ENCODE measurements at places on chromosomes 7 and 10. TPM values are rescaled to one million over a fixed set of nuclear protein-coding genes. Genes with fewer than 3 reads are reported as not detected.

UPK3B gene
- not detected for total RNA-seq

LHPP gene
- total RNA-seq: 23.1 TPM

- H3K27me3 ChIP-seq: no peaks in the 10 kb centered on the region
- no peak overlapping the region for H3K4me3 ChIP-seq
- H3K27ac ChIP-seq: no peak overlapping the region
- no peaks in the 10 kb centered on the region for H3K36me3 ChIP-seq
- DNase-seq: no peak
- no peaks in the 10 kb centered on the region for H3K4me1 ChIP-seq
Observed at GRCh38 chr10:63765126-63765525, 243.9 kb downstream of the REEP3 start.

CDK14 gene
- total RNA-seq: 7.4 TPM

RBM20 gene
- total RNA-seq: 10.5 TPM

DNA sequence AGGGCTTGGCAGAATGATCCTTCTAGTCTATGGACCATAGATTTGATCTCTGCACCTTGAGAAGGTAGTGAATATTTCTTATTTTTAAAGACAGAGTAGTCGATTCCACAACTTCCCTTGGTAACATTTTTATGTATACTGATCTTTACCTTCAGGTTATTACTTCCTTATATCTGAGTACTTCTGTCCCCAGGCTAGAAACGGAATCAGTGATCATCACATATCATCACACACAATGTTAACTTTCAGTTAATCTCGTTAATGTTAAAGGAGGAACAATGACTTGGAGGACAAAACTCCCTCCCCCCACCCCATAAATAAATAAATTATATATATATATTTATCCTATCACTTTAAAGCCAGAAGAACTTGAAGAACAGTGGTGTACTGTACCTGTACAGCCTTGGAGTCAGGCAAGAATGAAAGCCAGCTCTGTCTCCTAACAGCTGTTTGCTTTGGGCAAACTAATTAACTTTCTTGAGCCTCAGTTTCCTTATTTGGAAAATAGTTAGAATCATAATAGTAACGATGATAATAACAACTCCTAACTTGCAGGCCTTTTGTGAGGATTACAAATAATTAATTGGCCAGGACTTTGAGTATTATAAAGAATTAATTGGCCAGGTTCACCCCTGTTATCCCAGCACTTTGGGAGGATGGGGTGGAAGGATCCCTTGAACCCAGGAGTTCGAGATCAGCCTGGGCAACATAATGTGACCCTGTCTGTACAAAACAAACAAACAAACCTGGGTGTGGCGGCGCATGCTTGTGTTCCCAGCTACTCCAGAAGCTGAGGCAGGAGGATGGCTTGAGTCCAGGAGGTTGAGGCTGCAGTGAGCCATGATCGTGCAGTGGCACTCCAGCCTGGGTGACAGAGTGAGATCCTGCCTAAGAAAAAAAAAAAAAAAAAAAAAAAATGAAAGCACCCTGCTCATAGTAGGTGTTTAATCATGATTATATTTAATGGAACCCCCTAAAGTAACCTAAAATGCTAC lies 63.5 kb downstream of the SAMD9 start:
- H3K27ac ChIP-seq: peak overlapping the region; percentile 33
- no peak overlapping the region for H3K4me3 ChIP-seq
- DNase-seq: peak; percentile 36
- H3K4me1 ChIP-seq: no peaks in the 10 kb centered on the region

GRCh38 chr7:71182438-71182935 lies 50.5 kb downstream of the GALNT17 start:
- no peaks in the 10 kb centered on the region for H3K27me3 ChIP-seq
- no peak overlapping the region for H3K27ac ChIP-seq
- no peak overlapping the region for H3K4me3 ChIP-seq
- no peaks in the 10 kb centered on the region for H3K4me1 ChIP-seq
- no peaks in the 10 kb centered on the region for H3K36me3 ChIP-seq
- DNase-seq: no peak

LEP gene
- total RNA-seq: 1.1 TPM

DNA sequence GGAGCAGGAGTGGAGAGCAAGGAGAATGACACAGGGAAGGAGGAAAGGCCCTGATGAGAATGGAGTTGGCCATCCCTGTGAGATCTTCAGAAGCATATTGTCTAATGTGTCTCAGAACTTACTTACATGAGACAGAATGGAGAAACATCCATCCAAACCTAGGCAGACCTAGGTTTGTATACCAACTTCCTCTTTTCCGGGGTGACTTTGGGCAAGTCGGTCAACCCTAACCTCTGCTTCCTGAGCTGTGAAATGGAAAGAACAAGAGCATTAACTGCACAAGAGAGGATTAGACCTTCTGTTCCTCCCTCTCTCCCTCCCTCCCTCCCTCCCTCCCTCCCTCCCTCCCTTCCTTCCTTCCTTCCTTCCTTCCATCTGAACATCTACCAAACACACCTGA lies 4.5 kb downstream of the GHRHR start:
- H3K4me1 ChIP-seq: no peaks in the 10 kb centered on the region
- no peaks in the 10 kb centered on the region for H3K27me3 ChIP-seq
- H3K36me3 ChIP-seq: no peaks in the 10 kb centered on the region
- no peak overlapping the region for H3K27ac ChIP-seq
- H3K4me3 ChIP-seq: no peak overlapping the region

- H3K4me3 ChIP-seq: no peak overlapping the region
- peak overlapping the region; percentile 80 for H3K27ac ChIP-seq
- DNase-seq: peak; percentile 64
- H3K36me3 ChIP-seq: no peaks in the 10 kb centered on the region
- H3K4me1 ChIP-seq: peaks cover 49% of the 10 kb centered on the region
- H3K27me3 ChIP-seq: no peaks in the 10 kb centered on the region
Observed at GRCh38 chr10:124648738-124649137, 95.4 kb downstream of the FAM53B start.

DNA sequence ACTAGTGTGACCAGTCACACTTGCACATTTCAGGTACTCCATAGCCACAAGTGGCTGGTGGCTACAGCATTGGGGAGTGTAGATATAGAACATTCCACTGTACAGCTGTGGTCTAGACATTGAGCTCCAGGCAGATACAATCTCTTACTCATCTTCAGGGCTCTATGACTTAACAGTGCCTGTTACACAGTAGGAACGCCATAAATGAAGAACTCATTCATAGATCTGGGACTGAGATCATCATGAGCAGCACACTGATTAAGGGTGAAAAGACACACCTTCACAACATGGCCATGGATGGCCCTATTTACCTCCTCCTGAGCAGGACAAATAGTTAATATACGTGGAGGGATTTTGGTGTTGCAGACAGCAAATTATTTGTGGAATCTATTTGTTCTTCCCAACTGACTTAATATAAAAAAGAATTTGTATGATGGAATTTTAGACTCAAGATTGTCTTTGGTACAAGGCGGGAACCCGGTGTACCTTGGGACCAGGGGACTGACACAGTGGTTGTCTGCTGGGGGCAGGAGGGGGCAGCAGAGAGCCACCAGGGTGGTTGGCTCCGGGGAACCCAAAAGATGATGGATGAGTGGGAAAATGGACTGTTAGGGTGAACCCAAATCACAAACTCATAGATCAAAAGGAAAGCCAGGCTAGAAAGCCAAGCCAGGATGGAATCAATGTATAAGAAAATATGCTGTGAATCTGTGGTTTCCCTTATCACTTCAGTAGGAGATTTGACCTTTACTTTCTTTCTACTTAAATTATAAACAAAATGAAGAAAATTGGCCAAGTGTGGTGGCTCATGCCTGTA lies 24.3 kb upstream of the CPA2 start:
- H3K27me3 ChIP-seq: no peaks in the 10 kb centered on the region
- H3K27ac ChIP-seq: no peak overlapping the region
- H3K4me1 ChIP-seq: peaks cover 4% of the 10 kb centered on the region
- peak; percentile 59 for DNase-seq

GRCh38 chr7:13850185-13850752 lies 139.2 kb downstream of the ETV1 start:
- H3K36me3 ChIP-seq: no peaks in the 10 kb centered on the region
- no peaks in the 10 kb centered on the region for H3K27me3 ChIP-seq
- no peaks in the 10 kb centered on the region for H3K4me1 ChIP-seq
- H3K27ac ChIP-seq: peak overlapping the region; percentile 24

- no peaks in the 10 kb centered on the region for H3K36me3 ChIP-seq
- H3K27ac ChIP-seq: no peak overlapping the region
- DNase-seq: no peak
- H3K4me3 ChIP-seq: no peak overlapping the region
Observed at GRCh38 chr10:114957122-114957521, 19.1 kb downstream of the TRUB1 start.

DNA sequence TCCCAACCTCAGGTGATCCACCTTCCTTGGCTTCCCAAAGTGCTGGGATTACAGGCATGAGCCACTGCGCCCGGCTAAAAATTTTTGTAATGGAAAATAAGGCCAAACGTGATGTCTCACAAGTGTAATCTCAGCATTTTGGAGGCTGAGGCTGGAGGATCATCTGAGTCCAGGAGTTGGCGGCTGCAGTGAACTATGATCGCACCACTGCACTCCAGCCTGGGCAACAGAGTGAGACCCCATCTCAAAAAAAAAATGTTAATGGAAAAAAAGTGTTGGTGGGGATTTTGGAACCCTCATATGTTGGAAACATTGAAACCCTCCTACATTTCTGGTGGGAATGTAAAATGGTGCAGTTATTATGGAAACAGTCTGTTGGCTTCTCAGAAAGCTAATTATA lies 2.7 kb upstream of the SRPK2 start:
- no peak overlapping the region for H3K4me3 ChIP-seq
- H3K27ac ChIP-seq: no peak overlapping the region
- no peak for DNase-seq

MMD2 gene
- total RNA-seq: not detected
